ENCODE measurements at places on chromosomes 1 and 21.

DNA sequence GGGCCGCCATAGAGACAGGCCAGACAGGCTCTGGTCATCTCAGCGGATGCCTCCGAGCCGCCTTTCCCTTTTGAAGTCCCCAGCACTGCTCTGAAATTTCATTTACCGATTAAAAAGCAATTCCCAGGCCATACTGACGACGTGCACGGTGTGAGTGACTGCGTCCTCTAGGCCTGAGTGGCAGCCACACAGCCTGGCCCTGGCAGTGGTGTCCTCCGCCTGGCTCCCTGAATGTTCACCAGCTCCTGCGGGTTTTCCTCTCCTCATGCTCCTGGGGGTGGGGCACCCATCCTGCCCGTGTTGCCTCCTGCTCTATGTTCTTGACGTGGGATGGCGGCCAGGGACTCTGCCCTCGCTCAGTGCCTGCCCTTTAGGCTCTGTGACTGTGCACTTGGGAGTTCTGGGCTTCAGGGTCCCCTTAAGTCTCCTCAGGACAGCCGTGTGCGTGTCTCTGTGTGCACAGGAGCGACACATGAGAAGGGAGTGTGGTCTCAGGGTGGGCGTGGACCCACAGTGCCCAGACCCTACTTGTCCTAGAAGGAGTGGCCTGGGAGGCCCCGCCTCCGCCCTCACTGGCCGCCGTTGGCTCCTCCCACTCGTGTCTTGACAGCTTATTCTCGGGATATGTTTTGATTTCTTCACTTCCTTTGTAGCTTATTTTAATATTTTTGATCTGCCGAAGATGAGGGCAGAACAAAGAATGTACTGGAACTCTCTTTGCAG is 3.6 kb downstream of the SKI start:
- peak; percentile 50 for DNase-seq

DNA sequence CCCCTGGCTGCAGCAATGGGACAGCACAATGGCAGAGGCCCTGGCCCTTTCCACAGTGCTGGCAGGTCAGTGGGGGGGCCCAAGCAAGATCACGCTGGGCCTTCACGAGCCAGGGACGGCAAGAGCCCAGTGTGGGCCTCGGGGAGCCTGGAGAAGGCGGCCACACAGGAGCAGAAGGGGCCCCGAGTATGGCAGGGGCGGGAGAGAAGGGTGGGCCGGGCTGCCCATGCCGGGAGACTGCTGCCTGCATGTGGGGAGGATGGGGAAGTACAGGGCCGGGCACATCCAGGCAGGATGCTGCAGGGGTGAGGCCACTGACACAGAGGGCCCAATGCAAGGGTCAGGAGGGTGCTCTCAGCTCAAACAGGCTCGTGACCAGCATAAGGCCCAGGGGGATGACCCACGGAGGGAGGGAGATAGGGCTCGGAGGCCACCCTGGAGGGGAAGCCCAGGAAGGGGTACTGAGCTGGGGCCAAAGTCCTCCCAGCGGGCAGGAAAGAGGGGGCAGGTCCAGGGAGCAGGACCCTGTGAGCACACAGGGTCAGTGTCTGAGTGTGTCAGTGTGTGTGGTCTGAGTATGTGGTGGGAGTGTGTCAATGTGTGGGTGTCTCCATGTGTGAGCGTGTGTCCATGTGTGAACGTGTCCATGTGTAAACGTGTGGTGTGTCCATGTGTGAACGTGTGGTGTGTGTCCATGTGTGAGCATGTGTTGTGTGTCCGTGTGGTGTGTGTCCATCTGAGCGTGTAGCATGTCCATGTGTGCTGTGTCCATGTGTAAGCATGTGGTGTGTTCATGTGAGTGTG is 13.1 kb downstream of the SLC19A1 start:
- DNase-seq: no peak

GRCh38 chr21:37877888-37878684 is 38.2 kb downstream of the KCNJ6 start:
- DNase-seq: no peak

DNA sequence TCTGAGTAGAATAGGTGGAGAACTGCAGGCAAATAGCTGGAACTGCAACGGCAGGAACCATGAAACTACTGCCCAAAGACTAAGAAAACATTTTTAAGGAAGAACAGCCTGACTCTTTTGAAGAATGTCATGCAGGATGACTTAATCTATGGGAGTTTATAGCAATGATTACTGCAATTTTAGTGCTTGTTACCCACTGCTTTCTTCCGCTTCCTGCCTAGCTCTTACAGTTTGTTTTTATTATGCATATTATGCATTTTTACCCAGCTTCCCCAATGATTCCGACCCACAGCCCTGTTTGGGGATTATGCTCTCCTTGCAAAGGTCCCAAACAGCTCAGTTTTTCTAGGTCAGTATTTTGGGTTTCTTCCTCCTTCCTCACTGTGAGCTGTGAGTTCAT is 71.2 kb downstream of the PCNX2 start:
- DNase-seq: no peak

GRCh38 chr1:192545896-192546521 is 29.6 kb upstream of the RGS1 start:
- DNase-seq: no peak

GRCh38 chr21:42037943-42038342 is 27.8 kb upstream of the ZBTB21 start:
- no peak for DNase-seq

DNA sequence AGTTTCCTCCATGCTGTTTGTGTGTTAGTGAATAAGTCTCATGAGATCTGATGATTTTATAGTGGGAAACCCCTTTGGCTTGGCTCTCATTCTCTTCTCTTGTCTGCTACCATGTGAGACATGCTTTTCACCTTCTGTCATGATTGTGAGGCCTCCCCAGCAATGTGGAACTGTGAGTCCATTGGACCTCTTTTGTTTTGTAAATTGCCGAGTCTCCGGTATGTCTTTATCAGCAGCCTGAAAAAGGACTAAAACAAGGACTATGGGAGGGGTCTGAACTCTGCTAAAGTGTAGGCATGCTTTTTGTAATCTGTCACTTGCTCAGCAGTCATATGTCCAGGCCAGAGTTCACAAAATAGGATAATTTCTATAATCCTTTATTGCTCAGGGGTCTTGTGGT is 164.0 kb upstream of the SNX7 start:
- DNase-seq: no peak

GRCh38 chr1:229625915-229626831 is at the start of the genes TAF5L and URB2:
Gene TAF5L (minus strand): TSS chr1:229626122. CDS start chr1:229614482, 11,640 bp downstream.
Gene URB2 (plus strand): TSS chr1:229626247. CDS start chr1:229627634, 1,387 bp downstream.
- DNase-seq: peak; percentile 77

DNA sequence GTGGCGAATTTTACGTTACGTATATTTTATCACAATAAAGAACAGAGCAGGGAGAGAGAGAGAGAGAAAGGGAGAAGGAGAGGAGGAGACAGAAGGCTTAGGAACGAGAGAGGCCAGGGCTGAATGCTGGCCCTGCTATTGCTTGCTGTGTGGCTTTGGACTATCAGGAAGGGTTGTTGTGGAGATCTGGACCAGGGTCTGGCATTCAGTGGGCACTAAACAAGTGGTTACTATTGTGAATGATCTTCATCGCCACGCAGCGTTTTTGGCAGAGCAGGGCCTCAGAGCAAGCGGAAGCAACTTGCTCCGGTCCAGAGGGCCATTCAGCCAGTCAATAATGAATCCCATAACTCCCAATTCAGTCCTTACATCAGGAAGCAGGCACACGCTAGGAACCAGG is 26.4 kb downstream of the PIK3C2B start:
- DNase-seq: no peak

DNA sequence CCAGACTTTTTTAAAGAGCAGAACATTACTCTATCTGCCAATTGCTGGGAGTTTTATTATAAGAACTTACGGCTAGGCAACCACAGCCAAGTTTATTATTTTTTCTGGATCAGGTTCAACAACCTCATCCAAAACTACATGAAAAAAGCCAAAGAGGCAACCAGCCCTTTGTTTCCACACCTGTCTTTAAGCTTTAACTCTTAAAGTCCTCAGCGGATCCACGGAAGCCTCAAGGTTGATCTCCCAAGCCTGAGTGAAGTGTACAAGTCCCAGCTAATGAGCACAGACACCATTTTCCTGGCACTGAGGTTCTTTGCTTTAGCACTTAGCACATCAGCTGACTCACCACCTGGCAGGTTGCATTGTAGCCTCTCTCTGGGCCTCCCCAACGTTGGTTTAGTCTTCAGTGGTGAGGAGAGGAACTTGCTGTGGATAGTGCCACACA is 143.1 kb downstream of the TGFBR3 start:
- no peak for DNase-seq

GRCh38 chr1:58282623-58283387 is 263.7 kb downstream of the OMA1 start:
- DNase-seq: no peak

Measured in NCI-H526 treated with DMSO at 0.1 percent for 48 hours (cell line).